ENCODE measurements at places on chromosomes 2 and 18.

- no peak for DNase-seq
Observed at GRCh38 chr2:202488671-202489070, 112.5 kb downstream of the BMPR2 start.

DNA sequence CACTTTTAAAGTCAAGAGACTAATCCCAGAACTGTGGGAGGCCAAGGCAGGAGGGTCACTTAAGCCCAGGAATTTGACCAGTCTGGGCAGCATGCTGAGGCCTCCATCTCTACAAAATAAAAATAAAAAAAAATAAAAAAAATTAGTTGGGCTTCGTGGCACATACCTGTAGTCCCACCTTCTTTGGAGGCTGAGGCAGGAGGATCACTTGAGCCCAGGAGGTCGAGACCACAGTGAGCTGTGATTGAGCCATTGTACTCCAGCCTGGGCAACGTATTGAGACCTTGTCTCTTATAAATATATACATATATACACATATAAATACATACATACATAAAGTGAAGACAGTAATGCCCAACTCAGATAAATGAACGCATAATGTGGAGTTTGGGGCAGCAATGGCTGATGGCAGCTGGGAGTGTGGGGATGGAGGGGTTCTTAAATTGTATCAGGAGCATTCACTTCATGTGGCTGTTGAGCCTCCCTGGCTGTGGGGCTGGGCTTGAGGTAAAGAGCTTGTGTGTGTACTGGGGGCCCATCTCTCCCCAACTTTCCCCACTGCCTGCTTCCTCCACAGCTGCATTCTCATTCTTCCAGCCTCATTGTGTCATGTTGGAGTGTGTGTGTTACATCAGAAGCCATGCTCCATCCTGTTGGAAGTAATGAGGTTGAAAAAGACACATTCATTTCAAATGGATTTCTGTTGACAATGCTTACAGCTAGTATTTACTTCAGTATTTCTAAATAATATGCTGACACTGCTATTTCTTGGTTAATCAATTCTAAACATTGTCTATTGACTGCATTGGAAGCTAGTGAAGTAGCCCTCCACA lies 96.5 kb upstream of the HS6ST1 start:
- no peak for DNase-seq

GRCh38 chr2:44166096-44166495 lies 2.6 kb upstream of the PPM1B start:
- DNase-seq: no peak

DNA sequence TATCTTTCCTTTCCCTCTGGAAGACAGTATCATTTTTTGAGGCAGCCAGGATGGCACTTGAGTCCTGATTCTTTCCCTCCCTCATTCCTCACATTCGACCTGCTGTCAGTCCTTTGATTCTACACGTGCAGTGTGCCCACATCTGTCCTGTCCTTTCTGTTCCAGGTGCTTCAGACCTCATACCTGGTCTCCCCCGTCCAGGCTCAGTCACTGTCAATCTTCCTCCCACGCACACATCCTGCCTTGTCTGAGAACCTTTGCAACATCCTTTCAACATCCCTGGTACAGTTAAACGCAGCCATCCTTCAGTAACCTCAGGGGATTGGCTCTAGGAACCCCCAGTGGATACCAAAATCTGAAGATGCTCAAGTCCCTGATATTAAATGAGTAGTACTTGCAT lies 10.1 kb downstream of the BCL2 start:
- DNase-seq: no peak

GRCh38 chr2:237060534-237061312 lies 25.0 kb upstream of the COPS8 start:
- DNase-seq: peak; percentile 60

DNA sequence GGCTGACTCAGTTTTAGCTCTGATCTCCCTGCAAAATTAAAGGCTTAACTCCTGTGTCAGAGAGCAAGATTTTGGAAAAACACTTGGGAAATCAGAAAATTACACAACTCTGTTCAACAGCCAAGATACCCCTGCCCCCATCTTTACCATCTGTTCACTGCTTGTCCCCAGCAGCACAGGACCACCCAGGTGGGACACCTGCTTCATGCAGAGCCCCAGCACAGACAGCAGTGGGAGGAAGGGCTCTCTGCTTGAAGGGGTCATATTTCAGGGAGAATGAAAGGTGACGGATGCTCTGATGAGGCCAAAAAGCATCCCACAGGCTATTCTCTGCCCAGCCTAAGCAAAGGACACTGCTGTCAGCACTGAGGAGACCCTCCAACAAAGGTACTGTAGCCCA lies 584.6 kb upstream of the KLHL29 start:
- DNase-seq: no peak
